ENCODE measurements at places on chromosomes 1 and 21.

DNA sequence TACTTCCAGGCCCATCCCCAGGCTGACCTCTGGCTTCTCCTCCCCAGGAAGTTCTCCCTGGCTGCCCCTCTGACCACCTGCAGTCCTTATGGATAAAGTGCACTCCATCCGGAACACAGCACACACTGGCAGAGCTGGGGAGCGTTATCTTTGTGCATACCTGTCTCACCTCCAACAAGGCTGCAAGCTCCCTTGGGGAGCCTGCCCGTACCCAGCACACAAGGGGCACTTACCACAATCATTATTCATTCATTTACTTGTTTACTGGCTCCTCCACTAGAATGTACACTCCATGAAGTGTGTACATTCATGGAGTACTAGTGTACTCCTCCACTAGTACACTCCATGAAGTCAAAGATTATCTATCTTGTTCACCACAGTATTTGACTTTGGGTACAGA, 30.3 kb downstream of the GLIS1 start:
- no peak for DNase-seq

DNA sequence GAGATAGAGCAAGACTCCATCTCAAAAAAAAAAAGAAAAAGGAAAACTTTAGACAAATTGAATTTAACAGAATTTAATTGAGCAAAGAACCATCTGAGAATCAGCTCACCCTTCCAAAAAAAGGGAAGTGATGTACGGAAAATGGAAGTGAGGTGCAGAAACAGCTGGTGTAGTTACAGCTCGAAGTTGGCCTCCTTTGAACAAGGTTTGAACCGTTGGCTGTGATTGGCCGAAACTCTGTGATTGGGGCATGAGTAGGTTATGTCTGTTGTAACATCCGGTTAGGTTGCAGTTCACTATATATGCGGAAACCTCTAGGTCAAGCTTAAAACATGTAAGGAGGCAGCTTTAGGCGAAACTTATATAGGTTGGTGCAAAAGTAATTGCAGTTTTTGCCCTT, 97.9 kb upstream of the KIF26B start:
- peak; percentile 8 for DNase-seq

- DNase-seq, result no peak
Measured at GRCh38 chr1:82625537-82625936, 824.8 kb downstream of the ADGRL2 start.

GRCh38 chr1:234373959-234374254, 651 bp downstream of the COA6 start:
- DNase-seq, result no peak

- peak; percentile 83 for DNase-seq
Measured at GRCh38 chr1:58515794-58516401, 30.6 kb downstream of the OMA1 start.

DNA sequence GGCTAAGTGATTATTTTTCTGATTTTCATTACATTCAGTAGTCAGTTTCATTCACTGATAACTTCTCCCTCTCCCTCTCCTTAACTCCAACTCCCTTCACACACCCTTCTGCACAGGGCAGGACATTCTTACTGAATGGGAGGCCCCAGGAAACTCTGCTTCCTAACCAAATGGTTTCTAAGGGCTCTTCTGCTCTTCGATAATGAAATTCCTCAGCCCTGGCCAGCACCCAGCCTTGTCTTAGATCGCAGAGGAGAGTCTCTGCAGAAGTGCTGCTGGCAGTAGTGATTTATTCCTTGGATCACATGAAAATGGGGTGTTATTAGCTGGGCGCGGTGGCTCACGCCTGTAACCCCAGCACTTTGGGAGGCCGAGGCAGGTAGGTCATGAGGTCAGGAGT, 16.4 kb downstream of the PLEKHM2 start:
- DNase-seq, result no peak

- peak; percentile 45 for DNase-seq
Measured at GRCh38 chr1:15843826-15844572, 3.5 kb upstream of the SPEN start.

DNA sequence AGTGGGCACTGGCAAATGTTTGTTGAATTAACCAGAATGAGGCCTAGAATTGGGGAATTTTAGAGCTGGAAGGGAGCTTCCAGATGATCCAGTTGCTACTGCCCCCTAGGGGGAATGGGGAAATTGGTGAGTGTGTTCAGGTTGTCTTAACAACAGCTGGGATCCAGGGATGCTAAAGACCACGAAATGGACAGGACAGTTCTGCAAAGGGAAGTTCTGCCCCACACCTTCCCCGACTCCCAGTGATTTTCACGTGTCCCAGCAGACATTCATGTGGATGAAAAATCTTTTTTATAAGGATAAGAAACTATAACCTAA, 33.9 kb downstream of the TRIM62 start:
- DNase-seq, result peak; percentile 19

GRCh38 chr1:227540170-227541098, 22.9 kb upstream of the ZNF678 start:
- no peak for DNase-seq

GRCh38 chr1:155479205-155479604, 83.4 kb downstream of the ASH1L start:
- DNase-seq, result no peak

GRCh38 chr1:222357252-222357651, 190.7 kb downstream of the HHIPL2 start:
- DNase-seq, result no peak

DNA sequence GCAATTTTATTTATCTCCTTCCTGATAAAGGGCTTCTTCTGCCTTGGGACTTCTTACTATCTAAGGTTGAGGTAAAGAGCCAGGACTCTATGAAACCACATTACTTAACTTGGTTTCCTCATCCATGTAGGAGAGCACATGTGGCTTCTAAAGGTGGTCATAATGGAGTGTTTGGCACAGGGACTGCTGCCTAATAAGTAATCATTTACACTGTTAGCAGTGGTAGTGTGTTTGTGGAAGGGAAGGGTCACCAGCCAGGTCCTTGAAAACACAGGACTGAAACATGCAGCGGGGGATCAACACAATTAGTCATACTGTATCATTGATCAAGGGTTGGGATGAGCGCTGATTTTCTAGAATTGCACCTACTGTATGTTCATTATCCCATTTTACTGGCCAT, 59.6 kb downstream of the UCK2 start:
- no peak for DNase-seq

DNA sequence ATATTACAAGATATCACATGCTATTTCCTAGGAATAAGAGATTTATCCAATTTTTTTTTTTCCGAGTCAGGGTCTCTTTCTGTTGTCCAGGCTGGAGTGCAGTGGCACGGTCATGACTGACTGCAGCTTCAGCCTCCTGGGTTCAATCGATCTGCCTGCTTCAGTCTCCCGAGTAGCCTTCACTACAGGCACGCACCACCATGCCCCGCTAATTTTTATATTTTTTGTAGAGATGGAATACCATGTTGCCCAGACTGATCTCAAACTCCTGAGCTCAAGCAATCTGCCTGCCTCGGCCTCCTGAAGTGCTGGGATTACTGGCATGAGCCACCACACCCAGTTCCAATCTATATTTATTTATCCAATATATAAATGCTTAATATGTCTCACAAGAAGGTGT, 18.0 kb upstream of the WDTC1 start:
- DNase-seq, result no peak

- DNase-seq, result peak; percentile 65
Measured at GRCh38 chr21:33348706-33349105, 23.9 kb downstream of the IFNAR1 start.

DNA sequence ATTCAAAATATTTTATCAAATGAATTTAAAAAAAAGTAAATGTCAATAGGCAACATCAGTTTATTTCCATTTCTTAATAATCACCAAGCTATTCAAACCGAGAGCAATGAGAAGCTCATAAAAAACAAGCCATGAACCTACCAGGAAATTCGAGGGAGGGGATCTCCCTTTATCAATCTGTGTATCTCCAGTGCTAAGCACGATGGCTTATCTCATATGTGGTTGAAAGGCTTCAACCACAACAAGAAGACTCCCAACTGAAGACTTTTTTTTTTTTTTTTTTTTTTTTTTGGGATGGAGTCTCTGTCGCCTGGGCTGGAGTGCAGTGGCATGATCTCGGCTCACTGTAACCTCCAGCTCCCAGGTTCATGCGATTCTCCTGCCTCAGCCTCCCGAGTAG, 833.3 kb downstream of the USP25 start:
- DNase-seq, result no peak

- no peak for DNase-seq
Measured at GRCh38 chr1:205878026-205878425, 28.1 kb upstream of the PM20D1 start.

DNA sequence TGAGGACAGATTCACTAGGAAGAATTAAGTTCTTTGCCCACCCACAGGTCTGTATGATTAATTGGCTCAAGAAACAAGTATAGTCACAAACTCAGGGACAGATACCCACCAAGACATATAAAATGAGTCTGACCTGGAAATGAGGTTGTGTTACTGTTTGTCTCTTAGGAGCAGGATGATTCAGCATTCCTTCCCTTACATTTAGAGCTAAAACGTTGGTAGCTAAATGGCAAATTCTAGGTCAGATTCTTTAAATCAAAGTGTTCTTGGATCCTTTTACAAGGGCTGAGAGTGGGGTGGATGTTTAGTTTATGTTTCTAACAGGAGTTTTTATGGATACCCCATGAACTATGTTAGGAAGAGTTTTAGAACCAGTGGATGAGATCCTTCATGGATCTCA, 4.7 kb downstream of the RIMKLA start:
- DNase-seq, result no peak

DNA sequence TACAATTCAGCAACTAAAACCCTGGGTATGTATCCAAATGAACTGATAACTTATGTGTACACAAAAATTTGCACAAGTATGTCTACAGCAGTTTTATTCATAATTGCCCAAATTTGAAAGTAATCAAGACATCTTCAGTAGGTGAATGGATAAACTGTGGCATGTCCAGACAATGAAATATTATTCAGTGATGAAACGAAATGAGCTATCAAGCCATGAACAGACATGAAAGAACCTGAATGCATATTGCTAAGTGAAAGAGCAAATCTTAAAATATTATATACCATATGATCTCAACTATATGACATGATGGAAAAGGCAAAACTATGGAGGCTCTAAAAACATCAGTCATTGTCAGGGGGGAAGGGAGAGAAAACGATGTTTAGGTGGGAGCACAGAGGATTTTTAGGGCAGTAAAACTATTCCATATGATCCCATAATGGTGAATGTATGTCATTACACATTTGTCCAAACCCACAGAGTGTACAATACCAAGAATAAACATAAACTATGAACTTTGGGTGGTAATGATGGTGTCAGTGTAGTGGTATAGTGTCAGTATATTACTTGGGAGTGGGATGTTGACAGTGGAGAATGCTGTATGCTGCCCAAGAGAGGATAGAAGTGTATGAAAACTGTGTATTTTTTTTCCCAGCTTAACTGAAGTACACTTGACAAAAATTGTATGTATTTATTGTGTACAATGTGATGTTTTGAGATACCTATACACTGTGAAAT, 92.8 kb upstream of the PPP2R5A start:
- DNase-seq, result no peak

DNA sequence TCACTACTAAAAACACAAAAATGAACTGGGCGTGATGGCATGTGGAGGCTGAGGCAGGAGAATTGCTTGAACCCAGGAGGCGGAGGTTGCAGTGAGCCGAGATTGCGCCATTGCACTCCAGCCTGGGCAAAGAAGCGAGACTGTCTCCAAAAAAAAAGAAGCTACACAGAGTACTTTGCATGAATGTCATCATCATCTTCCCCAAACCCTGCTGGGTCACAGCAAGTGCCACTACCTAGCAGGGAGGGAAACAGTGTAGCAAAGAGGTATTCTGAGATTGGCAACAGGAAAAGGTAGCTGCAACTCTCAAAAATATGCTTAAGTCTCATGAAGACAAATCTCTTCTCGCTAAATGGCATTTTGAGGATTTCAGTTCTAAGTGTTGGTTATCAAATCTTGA, 12.8 kb downstream of the NDC1 start:
- DNase-seq, result no peak

GRCh38 chr1:244173240-244173639, 122.2 kb downstream of the ZBTB18 start:
- no peak for DNase-seq

GRCh38 chr1:63908016-63908415, 134.2 kb downstream of the ROR1 start:
- DNase-seq, result no peak

DNA sequence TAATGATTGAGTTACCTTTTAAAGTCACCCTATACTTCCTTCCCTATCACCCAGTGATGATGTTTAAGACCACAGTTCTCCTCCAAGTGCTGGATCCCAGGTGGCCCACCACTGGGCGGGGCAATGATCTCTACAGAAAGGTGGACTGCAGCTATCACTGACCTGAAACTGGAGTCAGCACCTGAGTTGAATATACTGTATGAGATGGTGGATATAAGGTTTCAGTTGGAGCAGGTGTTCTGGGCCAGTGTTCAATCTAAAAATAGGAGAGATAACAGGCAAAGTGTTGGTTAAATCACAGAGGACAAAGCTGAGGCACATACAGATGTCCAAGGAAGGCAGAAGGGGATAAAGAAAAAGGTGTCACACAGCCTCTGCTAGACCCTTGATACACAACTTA, 96.6 kb downstream of the SIPA1L2 start:
- DNase-seq, result no peak

- DNase-seq, result no peak
Measured at GRCh38 chr1:53948291-53948690, 2.1 kb downstream of the LRRC42 start.

- no peak for DNase-seq
Measured at GRCh38 chr1:178847396-178847849, 23.5 kb downstream of the ANGPTL1 start.

GRCh38 chr1:172383536-172383935, 36.9 kb upstream of the C1orf105 start:
- DNase-seq, result no peak

DNA sequence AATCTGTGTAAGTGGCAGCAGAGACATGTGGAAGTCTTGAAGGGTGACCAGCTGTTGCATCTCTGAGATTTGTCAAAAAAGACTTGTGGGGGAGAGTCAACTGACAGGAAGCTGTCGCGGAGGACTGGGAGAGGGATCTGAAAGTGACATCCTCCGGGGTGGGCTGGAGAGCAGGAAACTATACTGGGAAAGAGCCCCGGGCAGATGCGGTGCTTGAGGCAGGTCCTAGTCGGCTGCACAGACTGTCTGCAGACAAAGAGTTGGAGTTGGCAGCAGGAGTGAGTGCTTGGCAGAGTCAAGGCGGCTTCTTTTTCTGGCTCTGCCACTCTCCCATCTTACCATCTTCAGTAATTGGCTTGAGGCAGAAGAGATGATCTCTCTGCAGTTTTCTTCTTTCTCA, 294.0 kb upstream of the C1orf87 start:
- peak; percentile 30 for DNase-seq
